ENCODE measurements at places on chromosomes 2 and 18.

DNA sequence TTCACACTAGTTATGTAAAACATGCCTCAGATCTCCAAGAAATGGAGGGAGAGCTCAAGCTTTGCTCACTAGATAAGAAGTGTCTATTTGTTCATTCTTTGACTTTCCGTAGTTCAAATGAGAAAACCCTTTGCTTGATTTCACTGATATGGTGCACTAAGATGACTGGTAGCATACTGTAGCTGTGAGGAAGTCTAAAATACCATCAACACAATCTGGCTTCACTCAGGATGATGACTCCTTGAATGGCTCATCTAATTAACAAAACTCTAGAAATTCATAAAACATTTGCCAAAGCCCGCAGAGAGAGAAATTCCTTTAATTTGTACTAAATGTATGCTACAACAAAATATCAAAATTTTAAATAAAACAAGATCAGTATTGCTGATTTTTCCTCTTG, 152.8 kb upstream of the STK17B start:
- no peak for DNase-seq

DNA sequence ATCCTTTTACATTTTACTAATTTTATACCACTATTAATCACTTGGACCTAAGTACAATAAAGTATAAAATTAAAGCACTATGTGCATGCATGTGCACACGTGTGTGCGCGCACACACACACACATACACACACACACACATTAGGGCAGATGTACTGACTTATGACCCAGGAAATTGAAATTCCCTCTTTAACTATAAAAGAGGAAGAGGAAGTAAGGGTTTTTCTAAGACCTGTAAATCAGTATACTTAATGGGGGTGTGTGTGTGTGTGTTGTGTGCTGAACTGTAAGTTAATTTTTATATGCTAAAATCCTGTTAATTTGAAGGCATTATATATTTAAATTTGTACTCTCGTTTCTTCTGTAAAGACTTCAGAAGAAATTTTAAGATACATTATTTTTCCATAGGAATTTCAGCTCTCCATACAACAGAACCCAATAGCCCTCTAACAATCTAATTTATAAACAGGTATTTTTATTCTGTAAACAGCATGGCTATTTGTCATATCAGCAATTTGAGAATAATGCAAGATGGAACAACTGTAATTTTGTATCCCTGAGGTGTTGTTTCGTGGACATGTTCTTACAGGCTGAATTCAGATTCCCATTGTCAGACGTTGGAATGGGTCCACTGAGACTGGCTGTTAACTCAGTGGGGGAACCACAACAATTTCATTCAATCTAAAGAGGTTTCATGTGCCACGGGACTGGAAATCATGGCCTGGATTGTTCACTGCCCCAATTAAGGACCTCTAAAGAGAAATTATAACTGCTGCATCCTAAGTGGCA, 90.9 kb downstream of the PLA2R1 start:
- no peak for DNase-seq

- DNase-seq: no peak
These were observed 14.1 kb downstream of the DCTN1 start for GRCh38 chr2:74366036-74366435.

DNA sequence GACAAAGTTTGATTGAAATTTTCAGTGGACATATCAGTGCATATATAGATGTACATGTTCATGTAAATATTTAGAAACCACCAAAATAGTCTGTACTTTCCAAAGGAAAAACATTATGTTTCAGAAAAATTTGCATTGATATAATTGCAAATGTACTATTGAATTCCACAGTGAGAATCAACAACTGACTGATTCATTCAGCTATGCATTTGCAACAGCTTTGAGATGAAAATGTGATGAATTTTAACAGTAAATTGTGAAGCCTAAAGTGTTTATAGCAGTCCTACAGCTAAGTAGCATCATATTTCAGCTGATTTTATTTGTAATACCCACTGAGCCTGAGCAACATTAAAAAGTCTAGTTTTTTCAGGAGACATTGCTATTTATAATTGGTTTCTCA, 1647.4 kb upstream of the DDX18 start:
- DNase-seq: no peak

GRCh38 chr18:75172299-75173124, 36.4 kb downstream of the PTGR3 start:
- no peak for DNase-seq

- DNase-seq: no peak
These were observed 172.0 kb downstream of the SRBD1 start for GRCh38 chr2:45438872-45439665.

DNA sequence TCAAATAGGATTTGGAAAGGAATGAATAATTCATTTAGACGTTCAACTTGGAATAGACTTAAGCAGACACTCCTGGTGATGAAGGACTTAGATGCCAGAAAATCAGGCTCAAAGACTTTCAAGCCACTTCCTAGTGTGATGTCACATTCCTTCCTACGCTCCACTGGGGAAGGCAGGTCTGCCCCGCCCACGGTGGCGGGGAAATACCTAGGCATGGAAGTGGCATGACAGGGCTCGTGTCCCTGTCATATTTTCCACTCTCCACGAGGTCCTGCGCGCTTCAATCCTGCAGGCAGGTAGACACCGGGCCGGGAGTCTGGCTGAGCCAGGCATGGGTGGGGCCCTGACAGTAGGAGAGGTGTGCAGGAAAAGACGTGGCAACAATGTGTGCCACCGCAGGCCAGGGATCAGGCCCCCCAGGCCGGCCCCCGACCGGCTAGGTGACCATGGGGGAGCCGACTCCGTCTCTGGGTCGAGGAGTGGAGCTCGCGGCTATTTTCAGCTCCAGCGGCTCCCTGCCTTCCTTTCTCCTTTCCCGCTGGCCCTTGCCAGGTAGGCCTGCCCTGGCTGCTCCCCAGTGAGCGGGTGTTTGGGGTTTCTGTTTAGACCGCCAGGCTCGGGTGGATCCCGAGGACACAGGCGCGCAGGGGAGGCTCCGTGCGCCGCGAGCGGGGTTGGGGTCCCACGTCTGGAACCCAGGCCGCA, at the start of gene IL1RL2:
TSS of gene IL1RL2 (plus strand) at position 233 of the 705 bp plus-strand sequence. CDS start 845 bp downstream, outside the sequence.
- DNase-seq: no peak

GRCh38 chr2:21467910-21468309, 344.1 kb downstream of the TDRD15 start:
- DNase-seq: no peak

- no peak for DNase-seq
These were observed 313.5 kb upstream of the SLC39A10 start for GRCh38 chr2:195343540-195343939.

- DNase-seq: no peak
These were observed 4.2 kb upstream of the CCDC178 start for GRCh38 chr18:33444709-33445108.

GRCh38 chr2:54239427-54239826, 16.6 kb downstream of the TSPYL6 start:
- no peak for DNase-seq

DNA sequence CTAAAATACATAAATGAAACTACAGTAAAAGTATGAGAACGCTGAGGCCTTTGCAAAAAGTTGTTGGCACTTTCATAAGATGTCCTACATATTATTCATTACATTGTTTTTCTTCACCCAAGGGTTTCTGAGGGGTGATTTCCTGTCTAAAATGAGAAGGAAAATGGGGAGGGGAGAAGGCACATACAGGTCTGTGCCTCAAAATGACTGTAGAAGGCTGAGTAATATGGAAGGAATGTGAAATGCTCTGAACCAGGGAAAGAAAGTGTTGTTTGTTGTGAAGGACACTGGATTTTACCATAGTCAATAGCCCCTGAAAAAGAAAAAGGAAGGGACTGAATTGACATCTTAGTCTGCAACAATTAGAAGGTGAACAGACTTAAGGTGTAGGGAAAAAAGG, 99.5 kb upstream of the RNF152 start:
- DNase-seq: no peak

DNA sequence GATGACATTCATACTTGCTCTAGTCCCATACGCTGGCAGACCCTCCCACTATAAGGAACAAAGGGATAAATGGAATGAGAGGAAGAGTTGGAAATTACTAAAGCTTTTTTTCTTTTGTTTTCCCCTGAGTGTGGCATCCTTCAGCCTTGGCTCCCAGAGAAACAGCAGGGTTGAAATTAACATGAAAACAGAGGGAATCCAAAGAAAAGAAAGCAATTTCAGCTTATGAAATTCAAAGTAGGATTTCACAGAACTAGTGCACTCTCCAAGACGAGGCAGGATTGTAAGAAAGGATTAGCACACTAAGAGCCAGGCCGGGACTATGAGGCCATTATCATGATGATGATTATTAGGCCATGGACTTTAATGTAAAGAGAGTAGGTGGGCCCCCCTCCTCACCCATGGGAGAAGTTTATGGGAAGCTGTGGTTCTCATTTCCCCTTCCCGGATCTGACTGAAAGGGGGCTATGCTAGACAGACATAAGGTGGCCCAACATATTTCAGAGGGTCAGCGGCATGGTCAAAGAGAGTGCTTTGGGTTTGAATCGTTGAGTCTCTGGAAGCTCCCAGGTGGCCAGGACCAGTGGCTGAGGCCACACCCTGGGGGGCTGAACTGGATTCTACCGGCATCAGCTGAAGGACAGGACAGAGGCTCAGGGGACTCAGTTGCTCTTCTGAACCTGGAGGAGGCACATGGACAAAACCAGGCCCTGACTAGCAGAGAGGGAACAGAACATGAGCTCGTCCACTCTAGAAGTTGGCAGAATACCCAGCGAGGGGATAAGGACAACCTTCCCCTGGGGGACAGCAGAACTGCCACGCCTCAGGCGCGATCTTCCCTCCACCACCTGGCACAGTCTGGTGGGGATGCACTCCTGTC, 100.1 kb upstream of the ARL4C start:
- peak; percentile 72 for DNase-seq

DNA sequence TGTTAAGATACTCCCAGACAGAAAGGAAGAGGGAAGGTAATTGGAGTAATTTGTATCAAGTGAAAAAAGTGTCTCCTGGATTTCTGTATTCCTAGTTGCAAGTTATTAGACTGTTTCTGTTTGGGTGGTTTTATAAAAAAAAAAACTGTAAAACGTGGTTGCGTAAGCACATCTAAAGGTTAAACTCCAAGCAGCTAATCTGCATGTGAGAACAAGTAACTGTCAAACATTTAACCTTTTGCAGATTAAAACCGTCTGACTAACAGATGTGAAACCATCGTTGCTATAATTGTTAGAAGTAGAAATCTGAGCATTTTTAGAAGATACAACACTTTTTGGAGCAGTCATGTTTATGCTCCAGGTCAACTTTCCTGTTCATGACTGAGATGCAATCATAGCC, 72.3 kb downstream of the AFF3 start:
- DNase-seq: no peak

DNA sequence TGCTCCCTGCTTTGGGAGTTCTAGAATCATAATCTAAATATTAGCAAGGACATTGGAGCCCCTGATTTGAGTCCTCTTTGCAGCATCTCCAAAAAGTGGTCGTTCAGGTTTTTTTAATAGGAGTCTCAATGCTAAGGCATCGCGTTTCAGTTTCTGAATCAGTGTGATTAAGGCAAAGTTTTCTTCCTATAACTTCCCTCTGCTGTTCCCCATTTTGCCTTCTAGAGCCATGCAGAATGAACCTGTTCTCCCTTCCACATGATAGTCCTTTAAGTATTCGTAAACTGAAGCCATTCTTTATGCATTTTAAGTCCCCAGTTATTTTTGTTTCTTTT, 159.5 kb downstream of the PTGR3 start:
- no peak for DNase-seq

GRCh38 chr2:202529389-202529788, 105.4 kb upstream of the FAM117B start:
- no peak for DNase-seq

DNA sequence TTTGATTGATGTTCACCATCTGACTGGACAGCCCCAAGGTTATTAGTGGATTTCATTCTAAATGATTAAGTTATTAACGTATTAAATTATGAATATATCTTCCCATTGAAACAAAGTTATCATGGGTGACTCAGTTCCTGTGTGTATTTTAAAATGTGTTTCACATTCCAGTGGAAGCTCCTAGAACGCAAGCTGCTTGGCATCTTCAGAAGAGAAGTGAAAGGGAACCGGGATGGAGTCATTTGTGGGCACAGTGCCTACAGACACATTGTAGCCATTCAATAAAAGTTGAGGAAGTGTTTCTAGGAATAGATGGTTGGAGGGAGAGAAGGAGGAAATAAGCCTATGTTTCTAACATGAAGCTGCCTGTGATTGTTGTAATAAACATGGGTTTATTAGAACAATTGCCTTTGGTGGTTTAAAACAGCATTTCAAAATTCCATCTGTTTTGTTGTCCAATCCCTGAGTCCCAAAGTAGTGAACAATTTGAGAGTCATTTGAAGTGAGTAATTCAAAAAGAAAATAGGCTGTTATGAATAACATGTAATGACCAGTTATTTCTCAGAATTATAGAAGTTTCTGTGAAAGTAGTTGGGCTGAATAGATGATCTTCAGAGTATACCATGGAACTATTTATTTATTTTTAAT, 143.5 kb downstream of the PKP4 start:
- DNase-seq: no peak

- DNase-seq: no peak
These were observed 1.7 kb upstream of the SMAD2 start for GRCh38 chr18:47932190-47932589.

DNA sequence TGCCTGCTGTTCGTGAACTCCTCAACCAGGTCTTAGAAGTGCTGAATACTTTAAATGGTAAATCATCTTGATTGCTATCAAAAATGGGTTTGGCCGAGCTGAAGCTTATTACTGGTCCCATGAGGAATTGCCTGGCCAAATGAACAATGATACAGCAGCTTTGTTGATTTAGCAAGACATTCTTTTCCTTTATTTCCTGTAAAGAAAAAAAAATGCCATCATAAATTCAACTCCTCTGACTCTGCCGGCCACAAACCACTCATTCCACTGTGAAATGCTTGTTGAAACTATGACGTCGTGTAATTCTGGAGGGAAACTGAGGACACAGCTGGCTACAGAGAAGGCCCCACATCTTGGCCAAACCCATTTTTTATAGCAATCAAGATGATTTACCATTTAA, 74.2 kb upstream of the ID2 start:
- DNase-seq: no peak

GRCh38 chr2:46135958-46136357, 161.2 kb upstream of the EPAS1 start:
- no peak for DNase-seq

GRCh38 chr2:104404526-104404925, 449.4 kb upstream of the POU3F3 start:
- DNase-seq: no peak

DNA sequence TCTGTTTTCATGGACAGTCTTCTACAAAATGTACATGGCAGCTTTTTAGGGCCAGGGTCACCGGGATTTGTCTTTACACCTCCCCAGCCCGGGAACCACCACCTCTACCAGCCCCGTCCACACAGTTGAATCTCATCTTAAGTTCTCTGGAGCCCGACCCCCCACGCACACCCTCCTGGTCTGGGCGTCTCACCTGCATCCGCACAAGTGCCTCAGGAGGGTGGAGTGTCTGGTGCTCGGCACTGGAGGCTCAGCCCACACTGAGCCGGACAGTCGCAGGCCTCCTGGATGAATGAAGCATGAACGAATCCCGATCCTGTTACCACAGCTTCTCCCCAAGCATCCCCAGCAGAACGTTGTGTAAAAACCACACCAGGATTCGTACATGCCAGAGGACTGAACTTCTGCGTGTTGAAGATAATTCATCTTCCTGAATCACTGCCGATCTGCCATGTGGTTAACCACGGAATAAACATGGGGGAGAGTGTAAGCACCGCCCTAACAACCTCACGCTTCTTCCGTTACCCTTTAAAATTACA, 162.0 kb downstream of the RTP5 start:
- DNase-seq: peak; percentile 58

GRCh38 chr2:63050334-63051041, at the start of gene OTX1:
OTX1 (plus strand) TSS chr2:63050830; CDS start chr2:63052991, 2,161 bp downstream.
- no peak for DNase-seq

- DNase-seq: no peak
These were observed 349.0 kb upstream of the PKDCC start for GRCh38 chr2:41698678-41699422.
